Astrocyte of the spinal cord (primary cell): ENCODE measurements at places on chromosomes 6 and 20.

- no peak for DNase-seq
Observed at GRCh38 chr20:24445510-24446170, 23.8 kb upstream of the SYNDIG1 start.

DNA sequence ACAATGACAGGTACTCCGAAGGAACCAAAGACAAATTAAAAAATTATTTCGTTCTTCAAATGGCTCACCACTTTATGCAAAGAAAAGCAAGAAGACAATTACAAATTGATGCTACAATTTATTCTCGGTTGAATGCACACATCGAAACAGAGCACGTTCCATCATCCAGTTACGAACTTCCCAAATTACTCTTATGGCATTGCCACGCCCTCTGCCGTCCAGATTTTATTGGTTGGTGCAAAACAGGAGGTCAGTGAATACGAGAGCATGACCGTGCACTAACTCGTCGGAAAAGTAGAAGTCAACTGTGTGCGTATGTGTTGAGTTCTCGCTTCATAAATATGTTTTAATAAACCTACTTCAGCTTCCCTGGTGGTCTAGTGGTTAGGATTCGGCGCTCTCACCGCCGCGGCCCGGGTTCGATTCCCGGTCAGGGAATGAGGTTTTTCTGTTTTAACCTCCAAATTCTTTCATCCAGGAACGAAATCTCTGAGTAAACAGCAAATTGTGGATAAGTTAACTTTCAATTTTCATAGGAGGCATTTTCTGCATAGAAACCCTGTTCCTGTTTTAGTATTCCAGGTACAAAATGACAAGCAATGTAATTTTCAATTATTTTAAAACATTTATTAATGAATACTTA, 23.2 kb downstream of the ZNF311 start:
- peak; percentile 92 for DNase-seq

DNA sequence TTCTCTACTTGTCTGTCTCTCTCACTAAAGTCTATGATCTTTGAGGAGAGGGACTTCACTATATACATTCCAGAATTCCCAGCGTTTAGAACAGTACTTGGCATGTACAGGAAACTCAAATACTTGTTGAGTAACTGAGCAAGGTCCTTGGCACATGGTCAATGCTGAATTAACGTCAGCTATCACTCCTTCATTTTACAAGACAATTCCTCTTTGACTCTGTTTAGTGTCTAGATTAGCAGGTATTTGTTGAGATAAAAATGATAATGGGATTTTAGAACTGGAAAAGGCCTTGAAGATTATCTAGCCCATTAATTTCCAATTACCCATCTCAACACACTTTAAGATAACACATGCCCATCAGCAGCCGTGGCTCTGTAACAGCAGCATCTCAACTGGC, 6.6 kb upstream of the GUCA1B start:
- no peak for DNase-seq

DNA sequence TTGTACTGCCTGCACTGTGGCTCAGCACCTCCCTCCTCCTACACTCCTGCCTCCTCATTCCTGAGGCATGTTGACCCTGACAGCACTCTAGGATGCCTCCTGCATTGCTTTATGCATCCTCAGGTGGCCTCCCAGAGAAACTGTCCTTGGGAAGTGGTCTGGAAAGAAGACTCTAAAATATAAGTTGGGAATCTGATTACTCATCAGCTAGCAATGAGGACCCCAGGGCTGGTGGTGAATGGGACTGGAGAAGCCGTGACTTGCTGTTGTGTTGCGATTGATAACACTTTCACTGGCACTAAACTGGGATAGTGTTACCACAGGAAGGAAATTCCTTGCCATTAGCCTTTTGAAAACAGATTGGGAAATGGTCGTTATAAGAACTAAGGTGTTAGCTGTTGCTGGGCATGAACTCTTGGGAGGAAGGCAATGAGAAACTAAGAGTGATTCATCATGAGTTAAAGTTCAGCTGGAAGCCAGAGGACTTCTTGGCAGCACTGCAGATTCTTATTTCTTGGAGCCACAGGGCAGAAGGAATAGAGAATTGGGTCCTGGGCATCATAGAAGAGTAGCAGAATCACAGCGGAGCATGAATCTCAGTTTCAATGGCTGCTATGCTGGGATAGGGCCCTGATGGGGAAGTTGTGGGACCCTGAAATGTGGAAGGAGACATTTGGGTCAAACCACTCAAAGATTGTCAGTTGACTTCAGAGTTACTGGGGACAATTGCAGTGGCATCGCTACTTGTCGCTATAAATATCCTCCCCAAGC, 10.1 kb upstream of the SIRPD start:
- DNase-seq = peak; percentile 42

- DNase-seq = no peak
Observed at GRCh38 chr6:87071683-87072082, 23.2 kb downstream of the CGA start.

DNA sequence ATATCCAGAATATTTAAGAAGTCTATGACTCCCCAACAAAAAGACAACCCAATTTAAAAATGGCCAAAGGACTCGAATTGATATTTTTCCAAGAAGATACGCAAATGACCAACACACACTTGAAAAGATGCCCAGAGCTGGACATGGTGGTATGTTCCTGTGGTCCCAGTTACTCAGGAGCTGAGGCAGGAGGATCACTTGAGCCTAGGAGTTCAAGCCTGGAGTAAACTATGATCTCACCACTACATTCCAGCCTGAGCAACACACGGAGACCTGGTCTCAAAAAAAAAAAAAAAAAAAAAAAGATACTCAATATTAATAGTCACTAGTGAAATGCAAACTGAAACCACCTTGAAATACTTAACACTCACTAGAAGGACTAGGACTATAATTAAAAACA, 12.2 kb upstream of the ARMC2 start:
- DNase-seq = no peak

DNA sequence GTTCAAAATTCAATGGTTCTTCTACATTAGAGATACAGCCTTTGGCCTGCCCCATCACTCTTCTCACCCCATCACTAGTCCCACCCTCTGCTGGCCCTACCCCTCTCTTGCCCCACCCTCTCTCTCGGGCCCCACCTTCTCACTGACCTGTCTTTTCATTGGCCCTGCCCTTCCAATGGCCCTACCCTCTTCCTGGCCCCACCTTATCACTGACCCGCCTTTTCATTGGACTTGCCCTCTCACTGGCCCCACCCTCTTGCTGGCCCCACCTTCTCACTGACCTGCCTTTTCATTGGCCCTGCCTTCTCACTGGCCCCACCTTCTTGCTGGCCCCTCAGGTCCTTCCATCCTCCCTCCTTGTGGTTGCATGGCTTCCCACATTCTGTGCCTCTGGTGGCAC, 107.2 kb upstream of the PLEKHG1 start:
- peak; percentile 23 for DNase-seq

DNA sequence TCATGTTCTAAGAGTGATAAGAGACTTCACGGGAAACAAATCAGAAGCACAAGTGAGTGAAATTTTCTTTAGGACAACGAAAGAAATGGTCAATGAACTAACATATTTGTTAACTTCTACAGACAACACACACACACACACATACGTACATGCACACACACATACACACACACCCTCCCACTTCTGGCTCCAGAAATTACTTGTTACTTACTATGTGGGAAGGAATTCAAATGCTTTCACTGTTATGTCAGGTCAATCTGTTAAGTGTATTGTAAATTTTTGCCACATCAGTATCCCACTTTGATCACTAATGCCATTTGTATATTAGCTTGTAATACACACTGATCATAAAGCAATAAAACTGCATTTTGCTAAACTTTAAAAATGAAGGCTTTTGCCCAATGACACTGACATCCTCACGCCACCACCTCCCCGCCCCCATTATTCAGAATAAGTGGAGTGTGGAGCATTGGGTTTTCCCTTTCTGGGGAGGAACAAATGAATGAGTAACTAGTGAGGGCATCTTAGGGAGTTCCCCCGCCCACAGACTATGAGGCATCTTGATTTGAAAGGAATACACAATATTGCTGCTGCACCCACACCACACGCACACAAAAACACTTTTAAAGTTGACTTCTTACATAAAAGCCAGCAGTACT, 76.2 kb downstream of the ATXN1 start:
- peak; percentile 50 for DNase-seq

GRCh38 chr6:103675807-103676406, 1183.8 kb downstream of the HACE1 start:
- peak; percentile 49 for DNase-seq
